ENCODE measurements at places on chromosomes 4 and X. TPM values are rescaled to one million over a fixed set of nuclear protein-coding genes. Genes with fewer than 3 reads are reported as not detected.

Gene RNF128
- not detected for total RNA-seq

Gene GASK1B
- total RNA-seq: 99.3 TPM

Gene UGT2B17
- total RNA-seq: not detected

Gene ADH1A
- not detected for total RNA-seq

Gene PLS3
- total RNA-seq: 542 TPM

Gene NWD2
- not detected for total RNA-seq

Gene CLDN34
- 0.09 TPM for total RNA-seq

Gene ZBED1
- 37.9 TPM for total RNA-seq

Gene MSANTD1
- 0.27 TPM for total RNA-seq

Gene SORBS2
- total RNA-seq: 27.5 TPM

Gene CPLX1
- 0.47 TPM for total RNA-seq

Gene PDGFC
- total RNA-seq: 8.2 TPM

Gene SPARCL1
- not detected for total RNA-seq

Gene LRAT
- under 0.01 TPM for total RNA-seq

Gene SHROOM4
- 27.8 TPM for total RNA-seq

Gene TMPRSS11A
- not detected for total RNA-seq

Gene POU4F2
- total RNA-seq: not detected

Gene XG
- total RNA-seq: 0.09 TPM

Gene SLC26A1
- total RNA-seq: not detected

Gene MAGEA10
- not detected for total RNA-seq

Gene KCND1
- total RNA-seq: 0.18 TPM

Gene ADGRG4
- not detected for total RNA-seq

Gene XPNPEP2
- total RNA-seq: not detected

Gene SLIT2
- 36.4 TPM for total RNA-seq

Gene TRPC3
- under 0.01 TPM for total RNA-seq

Gene NPY2R
- not detected for total RNA-seq

Gene BEX3
- total RNA-seq: 301 TPM

Gene EVC2
- total RNA-seq: 7.4 TPM

Gene KLHL4
- 32.0 TPM for total RNA-seq

Gene LAS1L
- total RNA-seq: 33.2 TPM

Gene KIAA1210
- not detected for total RNA-seq

Gene SSX1
- not detected for total RNA-seq

Gene SSX4
- not detected for total RNA-seq

Gene DMD
- total RNA-seq: 7.0 TPM

Gene SLC6A8
- total RNA-seq: 7.9 TPM

Gene VCX3A
- not detected for total RNA-seq

Gene ZNF732
- total RNA-seq: 0.18 TPM

Gene PPBP
- not detected for total RNA-seq

Gene ADH5
- 78.5 TPM for total RNA-seq

Gene GYPB
- not detected for total RNA-seq

Gene GAB3
- 5.2 TPM for total RNA-seq

Gene CTSO
- 3.6 TPM for total RNA-seq
